MCF 10A (cell line): ENCODE measurements at places on chromosomes 12 and 14.

- no peak overlapping the region for H3K27ac ChIP-seq
- H3K36me3 ChIP-seq, result no peaks in the 10 kb centered on the region
- DNase-seq, result no peak
- H3K4me1 ChIP-seq, result peaks cover 5% of the 10 kb centered on the region
Observed at GRCh38 chr14:53547593-53547992, 394.5 kb upstream of the DDHD1 start.

- H3K4me1 ChIP-seq, result peaks cover 9% of the 10 kb centered on the region
- peak overlapping the region; percentile 42 for H3K27ac ChIP-seq
- no peak overlapping the region for H3K4me3 ChIP-seq
Observed at GRCh38 chr12:25558586-25558985, 5.5 kb upstream of the LMNTD1 start.

DNA sequence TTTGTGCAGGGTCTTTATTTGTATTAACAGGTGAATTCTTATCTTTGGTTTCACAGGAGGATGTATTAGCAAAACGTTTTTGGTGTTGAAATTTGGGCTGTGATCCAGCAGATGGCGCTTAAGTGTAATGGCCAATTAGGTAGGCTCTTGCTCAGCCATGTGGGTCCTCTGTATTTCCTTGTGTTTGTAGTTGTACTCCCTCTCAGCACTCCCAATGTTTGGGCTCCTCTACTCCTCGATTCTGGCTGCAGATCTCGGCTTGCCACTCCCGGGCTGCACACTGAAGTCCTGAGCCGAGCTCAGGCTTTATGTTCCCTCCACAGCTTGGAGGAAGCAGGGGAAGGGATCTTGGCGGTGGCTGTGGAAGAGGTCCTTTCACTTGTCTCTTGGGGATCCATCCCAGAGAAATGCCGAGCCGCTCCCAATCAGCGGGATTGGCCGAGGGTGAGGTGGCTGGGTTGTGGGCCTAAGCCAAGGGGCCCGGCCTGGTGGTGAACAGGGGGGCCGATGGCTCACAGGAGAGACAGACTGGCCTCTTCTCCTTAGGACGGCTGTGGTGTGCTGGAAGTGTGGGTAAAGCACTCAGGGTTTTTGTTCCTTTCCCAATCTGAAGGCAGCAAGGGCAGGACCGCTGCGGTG lies 133.7 kb downstream of the AEBP2 start:
- no peak overlapping the region for H3K4me3 ChIP-seq
- DNase-seq, result peak; percentile 76
- no peaks in the 10 kb centered on the region for H3K36me3 ChIP-seq
- no peak overlapping the region for H3K27ac ChIP-seq

DNA sequence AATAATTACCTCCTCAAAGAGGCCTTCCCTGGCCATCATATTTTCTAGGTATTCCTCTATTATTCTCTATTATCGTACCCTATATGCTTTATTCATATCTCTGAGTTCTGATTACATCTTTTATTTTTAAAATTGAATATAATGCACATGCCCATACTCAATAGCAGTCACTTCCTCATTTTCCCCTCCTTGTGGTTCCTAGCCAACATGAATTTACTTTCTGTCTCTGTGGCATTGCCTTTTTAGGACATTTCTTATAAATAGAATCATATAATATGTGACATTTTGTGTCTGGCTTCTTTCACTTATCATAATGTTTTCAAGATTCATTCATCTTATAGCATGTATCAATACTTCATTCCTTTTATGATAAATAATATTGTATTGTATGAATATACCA lies 74.4 kb upstream of the TRHDE start:
- H3K27me3 ChIP-seq, result no peaks in the 10 kb centered on the region
- H3K4me1 ChIP-seq, result no peaks in the 10 kb centered on the region
- no peak overlapping the region for H3K4me3 ChIP-seq
- no peaks in the 10 kb centered on the region for H3K36me3 ChIP-seq
- no peak for DNase-seq

DNA sequence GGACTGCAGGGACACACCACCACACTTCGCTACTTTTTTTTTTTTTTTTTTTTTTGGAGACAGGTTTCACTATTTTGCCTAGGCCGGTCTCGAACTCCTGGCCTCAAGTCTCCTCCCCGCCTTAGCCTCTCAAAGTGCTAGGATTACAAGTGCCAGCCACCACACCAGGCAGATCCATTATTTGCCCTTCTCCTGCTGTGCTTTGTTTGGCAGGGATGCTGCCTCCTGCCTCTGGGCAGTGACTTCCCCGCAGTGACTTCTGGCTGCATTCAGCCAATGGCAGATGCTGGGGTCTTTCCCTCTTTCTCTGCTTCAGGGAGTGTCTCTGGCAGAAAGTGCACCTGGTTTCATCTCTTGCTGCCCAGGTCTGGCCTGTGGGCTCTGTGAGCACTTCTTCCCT lies 6.7 kb upstream of the MORN3 start:
- no peaks in the 10 kb centered on the region for H3K27me3 ChIP-seq
- H3K4me1 ChIP-seq, result peaks cover 10% of the 10 kb centered on the region
- no peak for DNase-seq

DNA sequence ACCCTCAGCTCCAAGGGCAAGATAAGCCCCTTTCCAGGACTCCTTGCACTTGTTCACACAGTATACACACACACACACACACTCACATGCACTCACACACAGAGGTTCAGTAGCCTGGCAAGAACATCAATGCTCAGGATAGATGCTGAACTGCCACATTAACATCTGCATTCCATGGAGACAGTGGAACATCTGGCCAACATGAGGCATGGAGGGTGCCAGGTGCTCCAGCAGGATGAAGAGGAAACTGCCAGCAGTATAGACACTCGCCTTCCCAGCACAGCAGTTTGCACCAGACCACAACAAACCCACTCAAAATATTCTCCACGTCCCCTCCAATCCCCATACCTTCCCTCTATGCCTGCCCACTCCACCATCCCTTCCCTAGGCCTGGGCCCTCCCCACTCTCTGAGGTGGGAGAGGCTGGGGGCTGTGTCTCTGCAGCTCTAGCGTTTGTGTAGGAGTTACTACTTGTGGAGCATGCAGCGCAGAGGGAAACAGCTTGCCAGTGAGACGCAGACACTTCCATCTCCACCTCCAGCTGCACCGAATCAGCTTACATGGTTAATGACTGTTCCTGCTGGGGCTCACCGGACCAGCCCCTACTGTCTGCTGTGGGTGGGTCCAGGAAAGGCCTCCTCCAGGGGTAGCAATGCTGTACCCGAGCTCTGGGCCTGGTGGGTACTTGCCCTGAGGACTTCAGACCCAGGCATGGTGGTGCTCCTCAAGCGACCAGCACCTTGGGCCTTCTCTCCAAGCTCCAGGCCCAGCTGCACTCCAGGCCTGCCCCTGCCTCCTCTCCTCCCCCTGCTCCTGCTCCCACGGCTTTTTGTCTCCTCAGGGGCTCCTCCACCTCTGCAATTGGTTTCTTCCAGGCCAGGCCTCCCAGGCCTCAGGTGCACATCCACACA lies 18.6 kb upstream of the PLEKHG3 start:
- no peak for DNase-seq
- no peak overlapping the region for H3K4me3 ChIP-seq
- H3K36me3 ChIP-seq, result peaks cover 4% of the 10 kb centered on the region
- peaks cover 29% of the 10 kb centered on the region for H3K4me1 ChIP-seq

DNA sequence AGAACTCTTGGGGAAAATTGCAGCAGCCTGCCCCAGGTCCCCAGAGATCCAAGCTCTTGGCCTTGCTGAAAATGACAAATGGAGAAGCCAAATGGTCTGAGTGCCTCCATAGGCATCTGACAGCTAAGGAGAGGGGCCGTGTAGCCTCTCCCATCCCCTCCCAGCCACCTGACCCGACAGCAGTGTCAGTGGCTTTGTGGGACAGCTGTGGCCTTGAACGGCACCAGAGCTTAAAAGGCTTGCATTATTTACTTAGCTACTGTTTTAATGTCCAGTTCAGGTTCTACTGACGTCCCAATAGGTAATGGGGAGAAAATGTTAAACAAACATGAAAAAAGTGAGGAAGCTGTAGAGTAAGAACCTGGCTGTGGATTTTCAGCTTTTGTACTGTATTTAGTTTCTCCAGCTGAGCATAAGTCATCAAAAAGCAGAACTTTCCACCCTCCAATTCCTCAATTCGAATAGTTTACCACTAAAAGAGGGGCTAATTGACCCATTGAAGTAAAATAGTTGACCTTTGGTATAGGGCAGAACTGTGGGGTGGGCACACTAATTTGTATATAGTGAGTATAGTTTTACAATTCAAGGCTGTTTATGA lies 50.0 kb downstream of the FOS start:
- DNase-seq, result no peak
- peaks cover 15% of the 10 kb centered on the region for H3K27me3 ChIP-seq
- no peak overlapping the region for H3K4me3 ChIP-seq
- H3K4me1 ChIP-seq, result no peaks in the 10 kb centered on the region
- no peaks in the 10 kb centered on the region for H3K36me3 ChIP-seq
- H3K27ac ChIP-seq, result no peak overlapping the region

DNA sequence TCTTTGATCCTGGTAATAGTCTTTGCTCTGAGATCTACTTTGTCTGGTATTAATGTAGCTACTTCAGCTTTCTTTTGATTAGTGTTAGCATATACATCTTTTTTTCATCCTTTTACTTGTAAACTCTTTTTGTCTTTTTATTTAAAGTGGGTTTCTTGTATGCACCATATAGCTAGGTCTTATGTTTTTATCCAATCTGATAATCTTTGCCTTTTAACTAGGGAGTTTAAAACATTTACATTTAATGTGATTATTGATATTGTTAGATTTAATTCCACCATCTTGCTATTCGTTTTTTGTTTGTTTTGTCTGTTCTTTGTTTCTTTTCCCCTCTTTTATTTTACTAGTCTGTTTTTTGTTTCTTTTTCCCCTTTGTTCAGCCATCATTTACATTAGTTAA lies 6.0 kb downstream of the CGRRF1 start:
- H3K27me3 ChIP-seq, result no peaks in the 10 kb centered on the region
- no peak for DNase-seq
- H3K36me3 ChIP-seq, result peaks cover 21% of the 10 kb centered on the region
- H3K4me1 ChIP-seq, result peaks cover 9% of the 10 kb centered on the region
- no peak overlapping the region for H3K4me3 ChIP-seq
- H3K27ac ChIP-seq, result no peak overlapping the region

DNA sequence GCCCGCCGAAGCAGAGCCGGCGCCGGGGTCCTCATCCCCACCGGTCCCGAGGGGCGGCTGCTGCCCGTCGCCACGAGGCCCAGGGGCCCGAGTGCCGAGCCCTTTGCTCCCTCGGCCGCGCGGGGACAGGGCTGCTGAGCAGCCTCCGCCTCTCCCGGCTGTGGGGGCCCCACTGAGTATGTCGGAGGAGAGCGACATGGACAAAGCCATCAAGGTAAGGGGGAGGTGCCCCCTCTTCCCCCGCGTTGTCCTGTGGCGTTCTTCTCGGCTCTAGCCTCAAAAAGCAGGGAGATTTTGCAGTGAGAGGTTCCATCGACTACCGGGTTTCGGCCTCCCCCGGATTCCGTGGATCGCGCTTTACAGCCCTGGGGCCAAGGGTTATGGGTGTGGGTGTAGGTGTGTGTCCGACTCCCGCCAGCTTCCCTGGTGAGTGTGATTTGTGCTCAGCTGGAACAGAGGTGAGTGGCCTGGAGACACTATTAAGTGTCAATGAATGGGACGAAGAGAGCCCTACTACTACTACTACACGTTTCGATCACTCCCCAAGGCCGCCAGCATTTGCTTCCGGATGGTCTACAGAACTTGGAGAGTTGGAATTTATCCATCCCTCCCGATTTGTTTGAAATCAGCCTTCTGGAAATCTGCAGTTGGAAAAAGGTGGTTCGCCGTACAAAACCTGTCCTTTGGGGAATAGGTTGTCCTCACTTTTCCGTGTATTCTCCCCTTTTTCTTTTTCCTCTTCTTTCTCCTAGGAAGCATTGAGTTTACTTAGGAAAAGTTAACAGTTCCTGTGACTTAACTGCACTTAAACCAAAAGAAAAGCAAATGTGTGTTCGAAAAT lies 748 bp downstream of the MAPKAPK5 start:
- H3K36me3 ChIP-seq, result peaks cover 33% of the 10 kb centered on the region
- peak overlapping the region; percentile 93 for H3K4me3 ChIP-seq
- H3K4me1 ChIP-seq, result peaks cover 26% of the 10 kb centered on the region
- no peaks in the 10 kb centered on the region for H3K27me3 ChIP-seq

DNA sequence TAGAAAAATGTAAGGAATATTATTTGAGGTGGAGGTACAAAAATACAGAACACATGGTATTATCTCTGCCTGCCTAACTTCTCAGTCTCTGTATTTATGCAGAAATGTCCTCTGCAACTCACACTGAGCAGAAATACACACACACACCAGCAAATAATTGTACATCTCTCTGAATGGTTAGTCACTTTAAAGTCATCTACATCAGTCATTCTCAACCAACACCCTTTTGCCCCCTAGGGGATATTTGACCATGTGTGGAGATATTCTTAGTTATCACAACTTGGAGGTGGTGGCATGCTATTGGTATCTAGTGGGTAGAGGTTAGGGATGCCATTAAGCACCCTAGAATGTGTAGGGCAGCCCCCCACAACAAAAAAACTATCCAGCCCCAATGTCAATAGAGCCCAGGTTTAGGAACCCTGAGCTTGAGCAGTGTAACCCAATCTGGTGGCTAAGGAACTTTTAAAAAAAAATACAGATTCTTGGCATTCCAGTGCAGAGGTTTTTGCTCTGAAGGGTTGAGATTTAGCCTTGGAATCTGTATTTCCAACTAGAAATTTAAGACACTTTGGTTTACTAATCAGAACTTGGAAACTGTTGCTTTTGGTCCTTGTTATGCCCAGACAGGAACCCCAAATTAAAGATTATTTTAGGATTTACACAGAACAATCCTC lies 183.8 kb downstream of the TBX5 start:
- no peak overlapping the region for H3K27ac ChIP-seq
- H3K4me3 ChIP-seq, result no peak overlapping the region
- H3K36me3 ChIP-seq, result no peaks in the 10 kb centered on the region

GRCh38 chr14:62736048-62737043 lies 308.9 kb downstream of the KCNH5 start:
- H3K27me3 ChIP-seq, result no peaks in the 10 kb centered on the region
- H3K27ac ChIP-seq, result no peak overlapping the region
- DNase-seq, result no peak
- H3K36me3 ChIP-seq, result no peaks in the 10 kb centered on the region
- H3K4me3 ChIP-seq, result no peak overlapping the region

GRCh38 chr12:12167847-12168246 lies 97.1 kb downstream of the BCL2L14 start:
- H3K27ac ChIP-seq, result no peak overlapping the region
- peaks cover 11% of the 10 kb centered on the region for H3K36me3 ChIP-seq
- H3K4me1 ChIP-seq, result peaks cover 10% of the 10 kb centered on the region
- DNase-seq, result no peak

DNA sequence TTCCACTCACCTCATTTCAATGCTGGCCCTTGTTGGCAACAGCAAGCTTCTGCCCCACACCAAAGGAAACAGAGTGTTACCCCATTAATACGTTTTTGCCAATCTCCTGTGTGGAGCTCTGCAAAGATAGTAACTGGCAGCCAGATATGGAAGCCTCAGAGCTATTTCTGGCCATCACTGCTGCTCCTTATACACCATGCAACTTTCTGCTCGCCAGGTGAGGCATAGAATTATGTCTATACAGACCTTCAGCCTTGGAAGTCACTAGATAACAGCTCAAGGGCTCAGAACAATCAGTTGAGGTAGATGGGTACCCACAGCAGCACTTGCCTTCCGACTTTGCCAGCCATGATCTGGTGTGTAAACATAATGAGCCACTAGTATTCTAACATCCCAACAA lies 214.8 kb upstream of the ALG10B start:
- H3K27me3 ChIP-seq, result no peaks in the 10 kb centered on the region
- no peak overlapping the region for H3K27ac ChIP-seq
- no peak for DNase-seq
- no peaks in the 10 kb centered on the region for H3K36me3 ChIP-seq
- H3K4me3 ChIP-seq, result no peak overlapping the region
- no peaks in the 10 kb centered on the region for H3K4me1 ChIP-seq

GRCh38 chr12:64400041-64400440 lies 4.2 kb upstream of the XPOT start:
- no peak overlapping the region for H3K27ac ChIP-seq
- H3K36me3 ChIP-seq, result no peaks in the 10 kb centered on the region
- no peak overlapping the region for H3K4me3 ChIP-seq
- DNase-seq, result peak; percentile 42
